ENCODE measurements at places on chromosomes 1 and 21.

DNA sequence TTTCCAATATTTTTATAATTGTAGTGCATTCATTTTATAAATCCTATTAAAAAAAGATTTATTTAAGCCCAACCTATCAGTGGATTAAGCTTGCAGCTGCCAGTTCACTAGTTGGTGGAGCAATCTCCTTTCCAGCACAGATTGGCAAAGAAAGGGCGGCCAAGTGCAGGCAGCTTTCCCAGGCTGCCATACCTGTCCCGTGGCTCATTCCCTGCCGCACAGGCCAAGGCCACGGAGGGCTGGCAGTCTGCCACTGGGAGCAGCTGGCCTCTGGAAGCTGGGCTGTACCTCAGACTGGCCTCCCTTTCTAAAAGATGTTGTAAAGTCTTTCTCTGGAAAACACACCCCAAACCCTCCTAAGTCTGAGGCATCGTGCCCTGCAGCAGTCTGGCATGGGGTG, 74.2 kb downstream of the SIM2 start:
- DNase-seq = no peak

DNA sequence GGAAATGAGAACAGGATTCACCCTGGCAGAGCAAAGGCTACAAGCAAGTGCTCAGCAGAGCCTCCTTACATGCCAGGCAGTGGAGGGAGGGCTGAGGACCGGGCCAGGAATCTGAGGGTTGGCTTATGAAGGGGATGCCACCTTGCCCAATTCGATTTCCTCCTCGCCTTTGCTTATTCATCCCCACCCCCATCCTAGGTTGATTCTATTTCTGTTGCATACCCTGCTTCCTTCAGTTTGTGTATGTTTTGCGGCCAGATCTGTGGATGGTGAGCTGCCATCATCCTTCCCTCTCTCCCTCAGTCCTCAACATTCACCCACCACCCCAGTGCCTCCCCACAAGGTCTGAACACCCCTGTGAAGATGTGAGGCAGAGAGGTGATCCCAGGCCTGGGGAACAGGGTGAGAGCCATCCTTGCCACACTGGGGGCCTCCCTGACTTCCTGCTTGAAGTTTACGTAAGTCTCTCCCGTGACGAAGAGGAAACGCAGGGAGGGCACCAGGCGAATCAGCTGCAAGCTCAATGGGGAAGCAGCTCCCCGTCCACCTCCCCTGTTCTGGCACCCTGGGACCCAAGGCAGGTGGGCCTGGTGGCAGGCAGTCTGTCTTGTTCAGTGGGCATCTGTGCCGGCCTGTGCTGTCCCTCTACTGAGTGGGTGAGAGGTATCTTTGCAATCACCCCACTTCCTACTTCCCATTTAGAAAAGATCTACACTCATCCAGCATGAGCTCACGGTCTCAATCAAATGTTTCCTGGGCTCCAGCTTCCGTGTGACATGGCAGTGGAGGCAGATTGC, 50.6 kb upstream of the CNTN2 start:
- no peak for DNase-seq

DNA sequence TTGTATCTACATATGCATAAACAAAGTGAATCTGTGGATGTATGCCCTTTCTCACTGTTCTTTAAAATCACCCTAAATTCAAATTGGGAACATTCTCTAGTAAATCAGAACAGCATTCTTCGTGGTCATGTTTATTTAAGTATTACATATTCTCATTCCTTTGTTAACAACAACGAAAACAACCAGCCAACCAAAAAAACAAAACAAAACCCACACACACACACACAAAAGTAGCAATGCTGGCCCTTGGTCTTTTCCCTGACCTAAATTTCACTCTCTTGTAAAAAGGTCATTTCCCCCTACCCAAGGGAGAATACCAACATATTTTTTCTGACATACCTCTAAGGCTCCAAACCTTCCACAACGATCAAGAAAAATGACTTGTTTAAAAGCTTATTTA, 102.6 kb downstream of the NRIP1 start:
- DNase-seq = no peak

GRCh38 chr1:226588484-226588883, 39.9 kb downstream of the STUM start:
- no peak for DNase-seq

- DNase-seq = no peak
Measured at GRCh38 chr1:165117482-165117881, 239.0 kb downstream of the LMX1A start.

DNA sequence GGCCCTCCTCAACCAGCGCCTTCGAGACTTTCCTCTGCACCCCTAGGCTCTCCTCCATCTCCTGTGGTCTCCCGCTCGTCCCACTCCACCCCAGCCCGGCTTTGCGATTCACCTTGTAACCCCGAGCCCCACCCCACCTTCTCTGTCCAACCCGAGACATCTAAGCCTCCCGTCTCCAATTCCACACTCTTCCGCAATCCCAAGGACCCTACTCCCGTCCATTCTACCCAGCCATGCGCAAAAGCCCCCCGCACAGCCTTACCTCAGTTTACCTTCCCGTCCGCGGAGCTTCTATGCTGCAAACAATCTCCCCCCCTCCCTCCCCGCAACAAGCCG, 174 bp downstream of the SH3BP5L start:
- peak; percentile 18 for DNase-seq

GRCh38 chr1:230081751-230082150, 14.7 kb downstream of the GALNT2 start:
- DNase-seq = no peak

DNA sequence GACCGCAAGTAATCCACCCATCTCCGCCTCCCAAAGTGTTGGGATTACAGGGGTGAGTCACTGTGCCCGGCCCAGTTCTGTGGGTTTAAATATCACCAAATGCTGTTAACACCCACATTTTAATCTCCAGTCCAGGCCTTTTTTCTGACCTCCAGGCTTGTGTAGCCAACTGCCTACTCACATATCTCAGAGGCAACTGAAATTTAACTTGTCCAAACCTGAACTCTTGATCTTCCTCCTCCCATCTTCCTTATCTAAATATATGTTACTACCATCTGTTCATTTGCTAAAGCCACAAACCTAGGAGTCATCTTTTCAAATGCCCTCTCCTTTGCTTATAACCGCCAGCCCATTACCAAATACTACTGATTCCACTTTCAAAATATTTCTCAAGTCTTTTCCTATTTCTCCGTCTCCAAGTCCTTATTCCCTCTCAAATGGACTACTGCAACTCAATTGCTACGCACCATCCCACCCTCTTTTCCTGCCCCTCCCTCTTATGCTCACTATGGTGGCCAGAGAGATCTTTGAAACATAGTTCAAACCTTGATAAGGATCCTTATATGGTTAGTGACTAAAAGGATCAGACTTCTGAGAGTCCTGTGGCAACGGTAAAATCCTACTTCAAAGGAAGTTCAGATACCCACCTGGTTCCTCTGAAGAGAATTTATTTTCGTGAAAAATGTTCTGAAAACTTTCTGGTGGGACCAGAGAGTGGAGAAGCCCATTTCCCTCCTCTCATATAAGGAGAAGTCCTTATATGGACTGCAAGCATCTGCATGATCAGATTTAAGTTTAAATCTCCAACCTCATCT, 78.5 kb upstream of the CDC42BPA start:
- DNase-seq = no peak

DNA sequence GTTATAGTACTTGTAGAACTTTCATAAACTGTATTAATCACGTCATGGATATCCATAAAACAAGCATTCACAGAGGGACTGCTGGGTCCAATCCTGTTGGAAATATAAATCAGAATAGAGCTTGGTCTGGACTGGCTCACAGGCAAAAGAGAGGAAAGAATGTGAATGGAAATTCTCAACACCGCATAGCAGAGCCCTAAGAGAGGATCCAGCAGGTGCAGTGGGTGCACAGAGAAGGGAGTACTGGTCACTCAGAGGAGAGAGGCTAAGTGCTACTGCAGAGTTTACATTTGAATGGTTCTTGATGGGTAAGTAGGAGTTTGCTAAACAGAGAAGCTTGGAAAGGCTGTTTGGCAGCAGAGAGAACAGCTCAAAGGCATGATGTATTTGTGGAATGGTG, 231.7 kb downstream of the PAPPA2 start:
- no peak for DNase-seq

GRCh38 chr1:73899311-73899710, 298.7 kb downstream of the LRRIQ3 start:
- no peak for DNase-seq

GRCh38 chr1:154714638-154715037, 106.7 kb upstream of the ADAR start:
- DNase-seq = no peak

DNA sequence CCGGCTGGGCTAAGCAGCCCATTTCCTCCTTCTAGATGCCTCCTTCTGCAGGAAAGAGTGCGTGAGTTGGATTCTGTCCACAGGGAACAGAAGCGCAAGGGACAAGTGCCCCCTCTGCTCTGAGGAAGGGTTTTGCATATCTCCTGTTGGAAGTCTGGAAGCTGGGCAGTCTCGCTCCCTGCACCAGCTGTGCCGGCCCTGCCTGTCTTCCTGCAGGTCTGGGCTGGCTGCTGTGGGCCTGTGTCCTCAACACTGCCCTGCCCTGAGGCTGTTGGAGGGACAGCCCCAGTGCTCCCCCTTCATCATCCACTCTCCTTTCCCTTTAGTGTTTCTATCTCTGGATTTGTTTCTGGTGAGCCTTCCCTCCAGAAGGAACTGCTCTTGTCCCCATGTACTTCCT, 21.8 kb downstream of the ADARB1 start:
- DNase-seq = no peak

DNA sequence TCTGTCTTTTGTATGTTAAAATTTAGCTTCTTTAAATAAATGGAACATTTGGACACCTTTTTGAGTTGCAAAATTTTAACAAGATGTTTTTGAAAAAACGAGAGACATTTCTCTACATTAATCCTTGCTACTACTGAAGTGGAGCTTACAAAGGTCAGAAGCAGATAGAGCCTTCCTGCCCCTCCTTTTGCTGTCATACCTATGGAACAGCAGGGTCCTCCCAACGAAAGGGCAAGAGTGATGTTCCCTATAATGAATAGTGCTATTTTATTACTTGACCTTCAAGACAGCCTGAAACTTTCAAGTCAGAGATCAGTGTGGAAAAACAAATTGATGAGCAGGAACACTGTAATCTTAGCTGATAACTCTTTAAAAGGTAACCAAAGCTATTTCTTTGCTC, 1538.9 kb downstream of the PLA2G4A start:
- DNase-seq = no peak

- DNase-seq = no peak
Measured at GRCh38 chr1:24300971-24301784, 18.0 kb upstream of the GRHL3 start.

- DNase-seq = no peak
Measured at GRCh38 chr1:62962901-62963776, 179.2 kb downstream of the ATG4C start.

- DNase-seq = no peak
Measured at GRCh38 chr1:39051956-39052355, 25.8 kb downstream of the NDUFS5 start.

DNA sequence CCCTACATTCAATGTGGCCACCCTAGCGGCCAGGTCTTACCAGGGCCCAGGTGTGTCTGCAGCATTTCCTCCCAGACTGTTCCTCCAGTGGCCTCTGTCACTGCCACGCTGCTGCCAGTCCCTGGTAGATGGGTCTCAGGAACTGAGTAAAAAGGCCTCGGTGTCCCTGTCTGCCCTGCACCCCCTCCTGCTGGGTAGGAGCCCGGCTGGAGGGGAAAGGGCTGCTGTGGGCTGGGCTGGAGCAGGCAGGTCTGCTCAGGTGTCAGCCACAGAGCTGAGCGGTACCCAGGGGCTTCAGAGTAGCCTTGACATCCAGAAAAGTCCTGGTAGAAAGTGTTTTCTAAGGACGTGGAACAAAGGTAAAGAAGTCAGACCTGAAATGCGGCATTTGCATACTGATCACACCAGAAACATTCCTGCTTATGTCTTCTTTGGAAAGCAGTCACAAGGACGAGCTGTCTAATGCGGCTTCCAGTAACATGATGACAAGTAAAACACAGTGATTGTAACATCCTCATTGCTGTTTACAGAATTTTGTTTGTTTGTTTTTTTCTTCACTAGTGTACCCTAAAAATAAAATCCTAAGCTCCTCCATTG, 32.6 kb downstream of the SEC16B start:
- DNase-seq = no peak

- no peak for DNase-seq
Measured at GRCh38 chr1:221783936-221784335, 42.0 kb upstream of the DUSP10 start.

DNA sequence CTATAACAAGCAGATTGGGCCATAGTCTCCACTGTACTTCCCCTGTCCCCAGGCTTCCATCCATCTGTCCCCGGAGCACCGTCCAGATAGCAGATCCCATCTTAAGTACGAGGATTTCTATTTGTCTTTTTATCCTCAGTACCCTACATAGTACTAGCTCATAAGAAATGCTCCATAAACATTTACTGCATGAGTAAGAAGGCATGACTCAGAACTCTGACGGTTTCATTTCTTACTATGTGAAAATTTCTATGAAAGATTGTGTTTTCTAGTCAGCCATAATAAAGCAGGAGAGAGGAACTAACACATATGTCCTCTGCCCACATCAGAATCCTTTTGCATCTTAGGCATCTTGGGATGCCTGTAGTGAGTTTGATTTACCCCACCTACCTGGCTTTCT, 49.5 kb downstream of the CHD1L start:
- no peak for DNase-seq

- no peak for DNase-seq
Measured at GRCh38 chr1:110916669-110917306, 43.8 kb downstream of the CD53 start.

GRCh38 chr1:212686069-212686468, 13.6 kb downstream of the BATF3 start:
- peak; percentile 57 for DNase-seq

GRCh38 chr1:116540088-116540487, 30.7 kb downstream of the CD58 start:
- DNase-seq = no peak

DNA sequence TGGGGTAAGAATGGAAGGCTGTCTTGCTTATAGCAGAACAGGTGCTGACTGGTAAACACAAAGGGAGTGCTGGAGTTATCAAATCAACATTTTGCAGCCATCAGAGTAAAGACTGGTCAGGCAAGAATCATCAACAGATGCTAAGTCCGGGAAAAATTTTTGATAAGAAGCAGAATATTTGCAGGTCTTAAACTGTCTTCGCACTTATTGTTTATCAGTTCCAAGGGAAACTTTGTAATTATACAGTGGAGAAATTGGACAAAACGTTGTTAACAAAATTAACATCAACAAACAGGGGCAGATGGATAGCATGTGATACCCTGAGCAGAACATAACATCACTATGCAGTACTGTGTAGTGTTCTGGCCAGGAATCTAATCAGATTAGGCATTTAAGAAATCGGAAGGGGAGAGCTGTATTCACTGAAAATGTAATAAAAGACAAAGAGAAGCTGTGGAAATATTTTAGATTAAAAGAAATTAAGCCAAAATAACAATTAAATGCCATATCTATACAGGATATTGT, 127.1 kb downstream of the DAB1 start:
- no peak for DNase-seq

DNA sequence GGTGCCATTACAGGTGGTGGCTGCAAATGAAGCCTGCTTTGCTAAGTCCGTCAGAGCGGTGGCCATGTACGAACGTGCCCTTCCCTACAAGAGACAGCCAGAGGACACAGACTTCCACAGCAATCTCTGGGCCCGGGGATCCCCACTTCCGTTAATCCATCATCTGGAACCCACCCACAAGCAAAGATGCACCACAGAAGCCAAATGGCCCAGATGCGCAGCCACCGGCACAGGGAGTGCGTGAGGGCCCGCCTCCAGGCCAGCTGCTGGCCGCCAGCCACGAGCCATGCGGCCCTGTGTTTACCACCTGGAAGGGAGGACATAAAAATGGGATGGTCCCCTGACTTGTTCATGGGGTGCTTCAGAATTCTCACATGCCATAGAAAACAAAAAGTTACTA, 22.1 kb downstream of the MRAP start:
- no peak for DNase-seq
